ENCODE measurements at places on chromosomes 1 and 21.

- DNase-seq = no peak
These were observed 7.7 kb downstream of the UBR4 start for GRCh38 chr1:19202396-19202795.

GRCh38 chr1:51192213-51192843 lies 43.7 kb upstream of the RNF11 start:
- peak; percentile 75 for DNase-seq

- no peak for DNase-seq
These were observed 6.6 kb downstream of the TNFRSF8 start for GRCh38 chr1:12069623-12070244.

GRCh38 chr21:27114111-27114510 lies 147.2 kb upstream of the ADAMTS5 start:
- no peak for DNase-seq

GRCh38 chr1:192603218-192603787 lies 27.7 kb downstream of the RGS1 start:
- DNase-seq = no peak

GRCh38 chr1:88685259-88685620 lies 1.2 kb downstream of the PKN2 start:
- DNase-seq = peak; percentile 40

DNA sequence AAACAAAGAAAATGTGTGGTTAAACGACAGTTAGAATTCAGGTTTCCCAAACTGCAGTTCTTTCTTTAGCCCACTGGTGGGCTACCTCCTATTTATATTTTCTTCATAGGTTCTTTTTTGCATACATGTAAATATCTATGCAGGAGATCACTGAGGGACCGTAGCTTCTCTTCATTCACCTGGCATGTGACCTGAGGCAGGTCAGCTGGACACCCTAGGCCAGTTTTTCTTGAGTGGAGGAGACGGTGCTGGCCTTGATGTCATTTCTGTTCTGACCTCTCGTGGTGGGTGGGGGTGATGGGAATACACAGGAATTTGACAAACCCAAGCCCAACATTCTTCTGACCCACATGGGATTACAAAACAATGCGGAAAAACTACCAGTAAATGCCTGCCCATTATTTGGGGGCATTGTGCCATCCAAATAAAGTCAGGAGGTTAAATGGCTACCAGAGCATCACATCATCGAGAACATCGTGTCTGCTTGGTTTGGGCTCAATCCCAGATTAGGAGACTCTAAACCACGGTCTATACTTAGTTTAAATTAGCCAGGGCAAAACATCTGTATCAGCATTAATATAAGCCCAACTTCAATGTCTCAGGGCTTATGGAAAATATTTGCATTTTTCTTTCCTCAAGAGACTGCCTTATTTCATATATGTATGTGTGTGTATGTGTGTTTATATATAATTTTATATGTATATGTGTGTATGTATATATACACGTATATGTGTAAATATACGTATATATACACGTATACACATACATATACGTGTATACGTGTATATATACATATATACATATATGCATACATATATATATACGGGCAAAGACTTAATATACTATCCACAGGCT lies 7.4 kb upstream of the IRF2BP2 start:
- peak; percentile 84 for DNase-seq

DNA sequence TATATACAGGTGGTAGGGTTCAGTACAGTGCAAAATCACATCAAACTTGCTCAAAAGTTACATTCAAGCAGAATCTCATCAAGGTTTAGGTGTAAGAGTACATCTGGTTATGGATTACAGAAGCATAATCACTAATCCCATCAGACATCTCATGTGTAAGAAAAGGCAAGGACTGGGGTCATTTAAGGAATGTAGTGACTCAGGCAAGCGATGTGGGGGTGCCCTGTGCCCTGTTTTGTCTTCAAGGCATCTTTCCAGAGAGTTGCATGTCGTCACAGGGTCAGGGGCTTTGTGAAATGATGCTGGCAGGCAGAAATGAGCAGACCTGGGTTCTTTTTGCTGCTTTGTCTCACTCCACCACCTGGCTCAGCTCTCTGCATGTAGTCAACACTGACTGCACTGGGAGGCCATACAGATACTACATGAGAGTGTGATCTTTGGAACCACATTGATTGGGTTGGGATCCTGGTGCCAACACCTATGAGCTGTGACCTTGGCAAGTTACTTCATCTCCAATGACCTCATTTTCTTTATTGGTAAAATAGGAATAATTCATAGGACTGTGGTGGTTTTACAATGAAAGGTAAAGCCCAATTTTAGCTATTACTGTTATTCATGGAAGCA lies 8.2 kb upstream of the HHIPL2 start:
- peak; percentile 25 for DNase-seq

GRCh38 chr1:1918901-1919303 lies at the start of gene TMEM52:
Gene TMEM52 (minus strand): TSS chr1:1919279. CDS start chr1:1919265, 14 bp downstream.
- no peak for DNase-seq

DNA sequence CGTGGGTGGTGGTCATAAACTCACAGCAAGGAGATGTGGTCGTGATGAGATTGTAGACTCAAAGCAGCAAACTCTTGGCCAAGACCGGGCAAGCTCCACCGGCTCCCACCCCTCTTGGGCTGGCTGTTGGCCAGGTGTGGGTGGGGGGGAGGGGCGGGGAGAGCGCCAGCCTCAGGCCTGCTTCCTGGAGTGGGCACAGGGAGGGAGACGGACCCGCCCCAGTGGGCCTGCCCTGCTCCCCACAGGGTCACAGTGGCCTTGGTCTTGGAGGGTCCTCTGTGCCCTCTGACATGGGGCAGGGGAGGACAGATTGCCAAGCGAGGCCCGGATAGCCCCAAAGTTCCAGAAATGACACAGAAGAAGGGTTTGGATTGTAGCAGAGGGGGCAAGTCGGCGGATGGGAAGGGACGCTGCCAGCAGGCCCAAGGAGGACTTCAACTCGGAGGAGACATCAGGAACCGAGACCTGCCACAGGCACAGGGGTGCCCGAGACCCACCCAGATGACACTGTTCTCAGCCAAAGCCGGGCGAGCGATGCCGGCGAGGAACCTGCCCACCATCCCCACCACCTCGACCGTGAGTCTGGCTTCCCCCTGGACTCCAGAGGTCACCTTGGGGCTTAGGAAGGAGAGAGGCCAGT lies 85.4 kb upstream of the ACTRT2 start:
- no peak for DNase-seq

DNA sequence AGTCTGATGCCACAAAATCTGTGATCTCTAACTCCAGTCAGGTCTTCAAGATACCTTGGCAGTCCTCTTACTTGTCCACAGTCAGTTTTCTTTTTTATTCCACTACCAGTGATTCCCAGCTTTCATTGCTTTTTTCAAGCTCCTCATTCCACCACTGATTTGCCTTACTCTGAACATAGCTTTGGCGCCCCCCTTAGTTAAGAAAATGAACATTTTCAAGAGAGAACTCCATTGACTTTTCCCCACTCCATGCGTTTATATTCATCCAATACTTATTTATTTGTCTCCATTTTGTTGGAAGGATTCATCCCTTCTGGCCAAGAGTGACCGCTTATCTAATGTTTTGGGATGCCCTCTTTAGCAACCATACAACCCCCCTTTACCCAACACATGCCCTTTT lies 33.9 kb upstream of the IPO9 start:
- DNase-seq = no peak

- peak; percentile 65 for DNase-seq
These were observed 109.9 kb upstream of the IFFO2 start for GRCh38 chr1:19066248-19066873.

GRCh38 chr1:31792116-31792515 lies 23.7 kb downstream of the SPOCD1 start:
- no peak for DNase-seq

DNA sequence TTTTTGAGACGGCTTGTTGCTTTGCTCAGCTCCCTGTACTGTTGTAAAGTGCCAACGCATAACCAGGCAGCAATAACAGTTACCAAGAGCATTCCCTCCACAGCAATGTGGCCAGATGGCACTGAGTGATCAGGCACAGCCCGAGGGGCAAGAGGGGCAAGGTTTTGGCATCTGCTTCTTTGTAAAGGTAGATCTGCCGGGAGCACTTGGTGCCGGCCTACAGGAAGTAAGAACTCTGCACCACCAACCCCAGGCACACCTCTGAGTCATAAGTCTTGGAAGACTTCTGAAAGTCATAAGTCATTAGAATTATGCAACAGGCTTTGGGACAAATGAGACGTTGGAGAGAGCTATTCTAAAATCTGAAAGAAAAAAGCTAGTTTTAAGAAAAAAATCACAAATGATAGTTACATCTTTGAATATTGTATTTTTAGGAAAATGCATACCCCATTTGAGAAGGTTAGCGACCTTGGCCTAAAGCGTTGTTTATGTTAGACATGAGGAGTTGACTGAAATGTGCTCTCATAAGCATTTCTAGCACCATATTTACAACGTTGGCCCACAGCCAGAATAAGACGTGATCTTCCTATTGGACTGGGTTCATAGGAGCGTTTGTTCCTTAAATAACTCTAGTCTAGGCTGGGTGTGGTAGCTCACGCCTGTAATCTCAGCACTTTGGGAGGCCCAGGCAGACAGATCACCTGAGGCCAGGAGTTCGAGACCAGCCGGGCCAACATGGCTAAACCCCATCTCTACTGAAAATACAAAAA lies 37.7 kb upstream of the MAP10 start:
- DNase-seq = peak; percentile 99

- peak; percentile 99 for DNase-seq
These were observed 157.3 kb downstream of the SLC30A10 start for GRCh38 chr1:219771080-219771479.

DNA sequence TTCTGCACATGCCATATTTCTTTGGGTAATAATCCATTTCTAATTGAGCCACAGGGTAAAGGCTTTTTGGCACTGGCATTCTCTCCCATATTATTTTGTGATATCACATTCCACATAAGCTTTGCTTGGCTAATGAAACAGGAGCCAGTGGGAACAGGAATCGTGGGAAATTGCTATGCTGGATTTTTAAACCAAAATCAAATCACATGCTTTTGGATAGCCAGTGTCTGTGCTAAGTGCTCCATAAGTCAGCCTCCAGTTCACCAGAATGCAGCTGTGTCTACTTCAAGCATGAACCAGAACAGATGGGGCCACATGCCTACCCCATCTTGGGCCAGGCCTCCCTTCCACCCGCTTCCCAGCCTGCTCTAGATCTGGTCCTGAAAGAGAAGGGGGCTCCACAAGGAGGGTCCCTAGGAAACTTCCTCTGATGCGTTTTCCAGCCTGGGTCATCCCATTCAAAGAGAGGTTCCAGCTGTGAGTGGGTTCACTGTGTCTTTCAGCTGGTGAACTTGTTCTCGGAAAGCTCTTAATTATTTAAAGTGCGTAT lies 131.2 kb upstream of the COA6 start:
- no peak for DNase-seq

DNA sequence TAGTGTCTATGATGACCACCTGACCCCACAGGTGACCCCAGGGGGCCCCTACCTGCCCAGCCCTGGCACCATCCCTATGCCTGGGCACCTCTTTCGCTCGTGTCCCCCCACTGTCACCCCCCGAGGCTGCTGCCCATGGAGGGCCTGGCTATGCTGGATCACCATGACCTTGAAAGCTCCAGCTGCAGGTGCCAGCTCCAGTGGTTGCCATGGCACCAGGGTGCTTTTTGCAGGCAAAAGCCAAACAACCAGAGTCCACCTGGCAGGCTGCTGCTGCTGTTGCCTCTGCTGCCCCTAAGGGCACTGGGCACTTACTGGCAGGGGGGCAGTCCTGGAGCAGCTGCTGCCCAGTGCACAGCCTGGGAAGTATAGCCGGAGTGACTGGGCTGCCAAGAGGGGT lies 21.7 kb downstream of the ETNK2 start:
- DNase-seq = peak; percentile 90

- no peak for DNase-seq
These were observed 40.3 kb upstream of the MYOCOS start for GRCh38 chr1:171581766-171582165.

- no peak for DNase-seq
These were observed 62.9 kb upstream of the SYT6 start for GRCh38 chr1:114216431-114217173.

- peak; percentile 80 for DNase-seq
These were observed at the start of gene BACE2 for GRCh38 chr21:41167348-41168342. Gene BACE2 (plus strand): TSS chr21:41168160. CDS start chr21:41168264, 104 bp downstream.

DNA sequence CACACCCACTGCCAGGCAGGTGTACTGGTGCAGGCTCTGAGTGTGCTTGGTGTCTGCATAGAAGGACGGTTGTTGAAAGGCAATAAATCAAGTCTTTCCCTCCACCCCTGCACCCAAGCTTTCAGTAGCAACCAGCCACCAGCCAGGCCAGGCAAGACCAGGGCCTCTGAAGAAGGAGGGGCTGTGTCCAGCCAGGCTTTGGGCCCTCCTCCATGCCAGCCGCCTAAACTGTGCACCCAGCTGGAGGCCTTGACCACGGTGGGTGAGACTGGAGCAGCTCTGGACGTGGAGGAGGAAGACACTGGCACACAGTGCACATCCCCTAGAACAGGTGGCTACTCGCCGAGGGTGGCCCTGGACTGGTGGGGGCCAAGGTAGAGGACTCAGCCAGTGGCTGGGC lies 4.9 kb downstream of the OLIG2 start:
- no peak for DNase-seq

GRCh38 chr1:235702412-235702811 lies 52.8 kb upstream of the GNG4 start:
- no peak for DNase-seq

- DNase-seq = no peak
These were observed 25.2 kb downstream of the PRAMEF20 start for GRCh38 chr1:13435458-13435857.

GRCh38 chr1:25796811-25797458 lies 3.1 kb upstream of the SELENON start:
- DNase-seq = peak; percentile 76

DNA sequence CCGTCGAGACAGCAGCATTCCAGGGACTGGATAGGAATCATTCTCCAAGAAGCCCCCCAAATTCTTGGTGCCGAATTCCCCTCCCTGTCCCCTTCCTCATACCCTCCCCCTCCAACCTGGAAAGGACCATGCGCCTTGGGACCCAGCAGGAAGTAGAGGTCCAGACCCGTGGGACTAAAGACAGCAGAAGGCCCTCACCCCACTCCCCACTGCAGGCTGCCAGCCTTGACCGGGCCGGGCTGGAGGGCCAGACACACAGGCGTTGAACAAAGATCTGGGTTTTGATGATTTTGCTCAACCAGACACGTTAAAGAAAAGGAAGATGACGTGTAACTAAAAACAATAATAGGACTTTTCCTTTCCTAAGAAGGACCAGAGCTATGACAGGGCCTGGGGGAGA lies 286.5 kb downstream of the NPHP4 start:
- no peak for DNase-seq

- peak; percentile 20 for DNase-seq
These were observed 52.0 kb downstream of the FOXJ3 start for GRCh38 chr1:42282867-42283583.

GRCh38 chr21:38196036-38196435 lies 60.8 kb upstream of the KCNJ15 start:
- no peak for DNase-seq
